LoVo (cell line): ENCODE measurements at places on chromosomes 13 and 19.
A peak's percentile ranks its signal among the peaks of the same experiment; 100 is the strongest.

DNA sequence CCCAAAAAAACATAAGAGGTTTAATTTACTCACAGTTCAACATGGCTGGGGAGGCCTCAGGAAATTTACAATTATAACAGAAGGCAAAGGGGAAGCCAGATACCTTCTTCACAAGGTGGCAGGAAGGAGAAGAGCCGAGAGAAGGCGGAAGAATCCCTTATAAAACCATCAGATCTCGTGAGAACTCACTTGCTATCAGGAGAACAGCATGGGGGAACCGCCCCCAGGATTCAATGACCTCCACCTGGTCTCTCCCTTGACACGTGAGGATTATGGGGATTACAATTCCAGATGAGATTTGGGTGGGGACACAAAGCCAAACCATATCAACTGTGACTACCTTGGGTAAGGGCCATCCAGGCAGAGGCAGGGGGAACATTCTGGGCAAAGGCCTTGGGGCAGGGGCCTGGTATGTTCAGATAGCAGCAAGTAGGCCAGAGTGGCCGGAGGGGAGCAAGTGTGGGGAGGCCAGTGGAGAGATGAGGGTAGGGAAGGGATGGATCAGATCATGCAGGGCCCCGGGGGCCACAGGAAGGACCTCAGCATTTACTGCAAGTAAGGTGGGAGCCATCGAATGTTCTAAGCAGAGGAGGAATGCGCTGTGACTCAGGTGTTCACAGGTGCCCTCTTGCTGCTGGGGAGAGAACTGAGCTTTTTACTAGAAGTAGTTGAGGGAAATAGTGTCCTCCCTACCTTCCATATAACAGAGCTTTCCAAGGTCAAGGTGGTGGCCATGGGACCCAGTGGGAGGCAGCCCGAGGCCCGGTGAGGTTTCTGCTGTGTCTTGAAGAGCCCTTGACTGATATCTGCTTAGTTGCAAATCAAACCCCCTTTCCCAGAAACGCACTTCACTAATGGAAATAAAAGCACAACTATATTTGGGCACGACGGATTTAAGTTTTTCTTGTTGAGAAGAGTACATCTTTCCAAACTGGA, 18.0 kb downstream of the RAB3D start:
- no peak for DNase-seq

DNA sequence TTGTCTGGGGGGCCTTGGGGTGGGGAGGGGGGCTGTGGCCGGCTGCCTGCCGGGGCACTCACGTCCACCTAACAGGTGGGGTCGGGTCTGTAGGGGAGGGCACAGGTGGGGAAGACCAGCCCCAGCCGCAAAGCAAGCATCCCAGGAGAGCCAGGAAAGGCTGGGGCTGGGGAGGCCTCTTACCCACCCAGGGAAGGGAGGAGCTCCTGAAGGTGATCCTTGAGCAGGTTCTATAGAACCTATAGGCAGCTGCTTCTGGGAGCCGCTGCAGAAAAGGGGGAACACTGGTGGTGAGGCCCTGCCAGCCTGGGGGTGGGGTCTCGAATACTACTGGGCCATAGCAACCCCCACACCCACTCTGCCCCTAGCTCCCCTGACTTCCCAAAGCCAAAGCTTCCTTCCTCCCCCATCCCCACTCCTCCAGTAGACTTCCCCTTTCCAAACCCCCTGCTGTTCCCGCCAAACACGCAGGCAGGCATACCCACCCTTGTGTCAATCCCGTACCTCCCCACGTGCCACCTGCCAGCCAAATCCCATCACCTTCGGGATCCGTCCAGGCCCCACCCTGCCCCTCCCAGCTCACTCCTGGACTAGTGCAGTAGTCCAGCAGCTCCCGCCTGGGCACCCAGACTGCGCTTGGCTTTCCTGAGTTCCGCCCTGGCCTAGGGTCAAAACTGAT, 5.6 kb downstream of the KLF16 start:
- no peak for DNase-seq

- no peak for DNase-seq
Measured at GRCh38 chr13:82070416-82070815, 1729.5 kb upstream of the SPRY2 start.

DNA sequence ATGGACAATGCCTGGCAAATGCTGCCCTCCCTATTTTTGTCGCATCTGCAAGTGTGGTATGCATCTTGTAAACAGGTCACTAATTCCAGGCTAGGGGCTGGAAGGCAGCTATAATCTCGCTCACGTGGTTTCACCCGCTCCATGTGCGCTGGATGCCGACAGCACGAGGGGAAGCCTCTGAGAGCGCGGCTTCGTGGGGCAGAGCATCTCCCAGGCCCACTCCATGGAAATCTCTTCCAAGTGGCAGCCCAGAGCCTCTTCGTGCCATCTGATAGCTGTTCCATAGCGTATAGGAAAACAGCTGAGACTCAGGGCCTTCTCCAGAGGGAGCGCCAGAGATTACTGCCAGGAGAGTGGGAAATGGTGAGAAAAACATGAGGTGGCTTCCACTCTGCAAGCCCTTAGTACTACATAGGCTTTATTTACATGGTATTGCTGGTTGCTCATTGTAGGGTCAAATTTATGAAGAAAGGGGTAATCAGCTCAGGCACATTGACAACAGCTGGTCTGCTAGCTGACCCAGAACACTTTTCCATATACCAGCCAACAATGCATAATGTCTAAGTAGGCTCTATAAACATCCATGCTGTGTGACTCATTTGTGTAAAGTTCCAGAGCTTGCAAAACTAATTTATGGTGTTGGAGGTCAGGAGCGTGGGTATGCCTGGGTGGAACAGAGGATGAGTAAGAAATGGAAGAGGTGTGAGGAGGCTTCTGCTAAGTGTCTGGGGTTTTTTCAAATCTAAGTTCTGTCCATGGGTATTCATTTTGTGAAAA, 165.2 kb downstream of the SHISA2 start:
- no peak for DNase-seq

DNA sequence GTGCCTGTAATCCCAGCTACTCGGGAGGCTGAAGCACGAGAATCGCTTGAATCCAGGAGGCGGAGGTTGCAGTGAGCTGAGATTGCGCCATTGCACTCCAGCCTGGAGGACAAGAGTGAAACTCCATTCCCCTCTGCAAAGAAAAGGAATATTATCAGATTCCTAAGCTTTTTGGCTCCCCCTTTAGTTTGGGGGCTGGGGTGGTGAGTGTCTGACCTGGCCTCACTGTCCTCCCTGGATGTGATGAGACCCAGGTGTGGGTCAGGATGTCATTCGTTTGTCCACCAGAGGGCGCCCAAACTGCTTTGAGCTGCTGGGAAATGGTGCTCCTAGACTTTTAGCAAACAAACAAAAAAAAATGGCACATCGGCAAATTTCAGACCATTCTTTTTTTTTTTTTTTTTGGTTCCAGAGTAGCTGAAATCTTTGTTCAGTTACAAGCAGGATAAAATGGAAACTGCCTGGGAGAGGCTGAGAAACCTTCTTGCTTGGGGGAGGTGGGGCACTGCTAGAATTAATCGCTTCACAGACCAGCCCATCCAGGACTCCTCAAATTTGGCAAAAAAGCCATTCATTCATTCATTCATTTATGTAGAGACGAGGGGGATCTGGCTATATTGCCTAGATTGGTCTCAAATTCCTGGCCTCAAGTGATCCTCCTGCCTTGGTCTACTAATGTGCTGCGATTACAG, 29.4 kb downstream of the SPC24 start:
- peak; percentile 53 for DNase-seq

GRCh38 chr19:10896851-10897526, 25.6 kb downstream of the CARM1 start:
- no peak for DNase-seq

GRCh38 chr13:64438084-64438483, 2792.1 kb downstream of the PCDH9 start:
- DNase-seq = no peak

GRCh38 chr19:10945264-10945663, 15.6 kb upstream of the SMARCA4 start:
- no peak for DNase-seq

DNA sequence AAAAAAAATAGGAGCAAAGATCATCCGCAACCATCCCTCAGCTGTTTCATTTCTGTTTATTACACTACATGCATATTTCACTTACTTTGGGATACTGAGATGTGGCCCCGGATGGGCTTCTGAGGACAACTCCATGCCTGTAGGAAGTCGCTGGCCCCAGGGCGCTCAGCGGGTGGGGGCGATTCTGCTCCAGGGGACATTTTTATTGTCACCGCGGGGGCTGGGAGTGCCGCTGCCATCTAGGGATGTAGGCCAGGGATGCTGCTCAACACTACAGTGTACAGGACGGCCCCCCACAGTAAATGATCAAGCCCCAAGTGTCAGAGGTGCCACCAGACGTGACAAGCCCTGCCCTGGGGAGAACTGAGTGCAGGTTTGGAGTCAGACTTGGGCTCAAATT, 6.4 kb upstream of the BST2 start:
- no peak for DNase-seq

DNA sequence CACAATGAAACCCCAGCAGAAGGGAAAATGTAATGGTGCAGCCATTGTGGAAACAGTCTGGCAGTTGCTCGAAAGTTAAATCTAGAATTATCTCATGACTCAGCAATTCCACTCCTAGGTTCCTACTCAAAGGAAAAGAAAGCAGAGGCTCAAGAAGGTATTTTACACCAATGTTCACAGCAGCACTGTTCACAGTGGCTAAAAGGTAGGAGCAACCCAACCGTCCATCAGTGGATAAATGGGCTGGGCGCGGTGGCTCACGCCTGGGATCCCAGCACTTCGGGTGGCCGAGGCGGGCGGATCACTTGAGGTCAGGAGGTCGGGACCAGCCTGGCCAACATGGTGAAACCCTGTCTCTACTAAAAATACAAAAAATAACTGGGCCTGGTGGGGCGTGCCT, 25.9 kb downstream of the ZFR2 start:
- DNase-seq = no peak

DNA sequence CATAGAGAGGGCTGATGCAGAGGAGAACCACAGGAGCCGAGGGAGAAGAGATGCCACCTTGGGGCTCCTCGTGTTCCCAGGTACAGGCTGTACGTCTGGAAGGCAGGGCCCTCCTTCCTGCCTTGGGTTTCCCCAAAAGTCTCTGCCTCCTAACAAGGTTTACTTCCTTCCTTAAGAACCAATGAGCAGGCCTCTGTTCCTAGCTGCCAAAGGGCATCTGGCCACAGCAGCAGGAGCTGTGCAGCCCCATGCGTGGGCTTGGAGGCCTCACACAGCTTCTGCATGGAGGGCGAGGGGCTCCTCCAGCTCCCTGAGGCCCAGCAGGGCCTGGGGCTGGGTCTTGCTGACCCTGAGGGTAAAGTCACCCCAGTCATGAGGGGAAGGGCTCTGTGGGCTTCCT, 40.6 kb upstream of the TSHZ3 start:
- no peak for DNase-seq

DNA sequence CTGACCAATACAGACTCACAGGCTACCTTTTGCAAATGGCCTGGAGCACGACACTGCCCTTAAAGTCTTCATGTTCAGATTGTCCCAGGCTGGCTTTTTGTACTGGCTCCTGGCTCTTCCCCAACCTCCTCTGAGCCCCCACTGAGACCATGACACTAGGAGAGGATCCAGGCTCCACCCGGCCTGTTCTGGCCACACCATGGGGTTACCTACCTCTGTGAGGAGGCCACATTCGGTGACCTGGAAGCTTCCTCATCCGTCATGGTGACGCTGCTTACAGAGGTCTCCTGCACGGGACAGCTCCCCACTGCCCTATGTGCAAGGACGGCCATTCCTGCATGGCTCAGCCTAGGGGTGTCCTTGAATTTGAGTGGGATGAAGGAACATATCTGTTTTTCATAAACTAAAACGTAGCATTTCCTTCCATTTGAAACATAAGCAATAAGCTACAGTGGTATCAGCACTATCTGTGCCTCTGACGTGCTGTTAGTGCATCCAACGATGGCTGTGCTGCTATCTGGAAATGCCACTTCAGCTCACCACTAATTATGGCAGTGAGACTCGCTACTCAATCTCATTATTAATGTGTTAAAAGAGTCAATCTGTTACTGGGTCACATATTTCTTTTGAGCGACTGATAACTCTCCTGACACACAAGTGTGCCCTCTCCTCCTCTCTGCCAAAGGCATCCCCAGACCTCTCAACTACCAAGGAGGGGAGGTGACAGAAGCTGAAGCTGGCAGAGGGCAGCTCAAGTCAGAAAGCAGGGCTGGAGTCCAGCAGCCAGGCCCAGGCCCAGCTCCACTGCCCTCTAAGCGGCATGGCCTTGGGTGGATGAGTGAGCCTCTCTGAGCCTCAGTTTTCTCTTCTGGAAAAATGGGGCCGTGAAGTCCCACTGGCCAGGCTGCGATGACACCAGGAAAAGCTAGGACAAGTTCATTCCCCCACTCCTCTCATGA, 29.6 kb downstream of the ELL start:
- no peak for DNase-seq

DNA sequence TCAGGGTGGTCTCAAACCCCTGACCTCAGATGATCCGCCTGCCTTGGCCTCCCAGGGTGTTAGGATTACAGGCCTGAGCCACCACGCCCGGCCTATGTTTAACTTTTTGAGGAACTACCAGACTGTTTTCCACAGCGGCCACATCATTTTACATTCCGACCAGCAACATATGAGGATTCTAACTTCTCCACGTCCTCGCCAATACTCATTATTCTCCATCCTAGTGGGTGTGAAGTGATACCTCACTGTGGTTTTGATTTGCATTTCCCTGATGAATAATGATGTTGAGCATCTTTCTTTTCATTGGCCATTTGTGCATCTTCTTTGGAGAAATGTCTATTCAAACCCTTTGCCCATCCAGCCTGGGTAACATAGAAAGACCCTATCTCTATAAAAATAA, 14.8 kb downstream of the SLC5A5 start:
- no peak for DNase-seq

DNA sequence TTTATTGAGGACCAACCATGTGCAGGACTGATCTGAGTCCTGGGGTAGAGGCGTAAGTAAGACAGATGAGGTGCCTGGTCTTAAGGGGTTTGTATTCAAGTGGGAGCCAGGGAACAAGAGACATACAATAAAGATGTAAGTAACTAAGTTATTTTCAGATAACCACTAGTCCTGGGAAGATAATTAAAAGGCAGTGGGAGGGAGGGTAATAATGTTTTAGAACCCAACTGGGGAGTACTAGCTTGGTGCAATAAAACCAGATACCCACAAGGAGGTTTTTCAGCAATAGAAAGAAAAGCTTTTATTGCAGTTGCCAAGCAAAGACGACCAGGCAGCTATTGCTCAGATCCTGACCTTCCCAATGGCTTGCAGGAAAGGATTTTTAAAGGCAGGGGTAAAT, 893.7 kb downstream of the UQCRFS1 start:
- DNase-seq = no peak

- DNase-seq = no peak
Measured at GRCh38 chr19:13120817-13121216, 2.8 kb downstream of the NACC1 start.
